Stimulated activated naive CD8-positive, alpha-beta T cell treated with anti-CD3 and anti-CD28 coated beads, Interleukin-15, amount 100 ng/mL, for 72 hours (primary cell): ENCODE measurements at places on chromosomes 2 and 18.

- no peak for DNase-seq
Measured at GRCh38 chr2:147715807-147716206, 129.0 kb upstream of the ACVR2A start.

DNA sequence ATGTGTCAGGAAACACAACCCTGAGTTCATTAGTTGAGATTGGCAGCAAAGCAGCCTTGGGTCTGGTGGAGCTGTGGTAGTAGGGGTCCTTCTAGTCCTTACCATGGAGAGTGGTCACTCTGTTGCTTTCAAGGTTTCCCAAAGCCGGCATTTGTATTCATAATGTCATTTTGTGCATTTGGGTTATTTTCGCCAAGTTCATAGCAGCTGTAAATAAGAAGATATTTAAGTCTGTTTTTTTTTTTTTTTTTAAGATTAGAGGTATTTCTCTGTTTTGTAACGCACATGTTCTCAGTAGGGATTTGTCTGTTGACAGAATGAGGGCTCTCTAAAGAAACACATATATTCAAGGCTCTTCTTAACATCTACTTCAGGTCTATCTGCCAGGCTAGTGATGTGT is 114.1 kb downstream of the PRPF40A start:
- no peak for DNase-seq

- no peak for DNase-seq
Measured at GRCh38 chr2:3154700-3155099, 222.9 kb downstream of the EIPR1 start.

DNA sequence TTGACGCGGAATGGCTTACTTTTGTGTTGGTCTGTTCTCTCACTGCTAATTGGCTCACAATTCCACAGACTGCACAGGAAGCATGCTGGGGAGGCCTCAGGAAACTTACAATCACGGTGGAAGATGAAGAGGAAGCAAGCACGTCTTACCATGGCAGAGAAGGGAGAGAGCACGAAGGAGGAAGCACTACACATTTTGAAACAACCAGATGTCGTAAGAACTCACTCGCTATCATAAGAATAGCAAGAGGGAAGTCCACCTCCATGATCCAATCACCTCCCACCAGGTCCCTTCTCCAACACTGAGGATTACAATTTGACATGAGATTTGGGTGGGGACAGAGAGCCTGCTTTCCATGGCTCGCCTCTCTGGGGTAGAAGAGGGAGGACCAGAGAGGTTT is 106.2 kb downstream of the KCNF1 start:
- DNase-seq: no peak

DNA sequence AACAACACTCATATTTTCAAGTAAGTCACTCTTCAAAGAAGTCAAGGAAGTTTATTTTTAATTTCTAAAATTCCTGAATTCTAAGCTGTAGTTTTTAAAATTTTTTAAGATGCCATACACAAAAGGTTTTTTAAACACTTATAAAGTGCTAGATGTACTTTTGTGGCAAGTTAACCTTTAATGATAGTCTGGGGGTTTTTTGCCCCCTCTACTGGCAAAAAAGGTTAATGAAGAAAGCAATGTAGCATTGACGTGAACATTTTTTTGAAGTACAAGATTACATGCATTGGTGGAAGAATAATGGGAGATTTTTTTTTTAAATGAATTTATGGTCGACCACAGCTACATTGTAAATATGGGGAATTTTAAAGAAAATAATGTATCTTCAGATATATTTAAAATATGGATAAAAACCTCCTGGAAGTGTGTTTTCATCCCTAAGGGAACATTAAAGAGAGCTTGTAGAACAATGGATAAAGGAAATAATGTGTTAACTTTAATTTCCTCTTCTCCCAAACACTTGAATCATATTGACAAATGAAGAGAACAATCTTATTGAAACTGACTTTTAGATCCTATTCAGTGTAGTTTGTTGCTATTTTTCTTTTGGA is 12.6 kb downstream of the ITPRID2 start:
- no peak for DNase-seq

GRCh38 chr2:212024040-212024439 is 514.6 kb downstream of the ERBB4 start:
- DNase-seq: no peak

DNA sequence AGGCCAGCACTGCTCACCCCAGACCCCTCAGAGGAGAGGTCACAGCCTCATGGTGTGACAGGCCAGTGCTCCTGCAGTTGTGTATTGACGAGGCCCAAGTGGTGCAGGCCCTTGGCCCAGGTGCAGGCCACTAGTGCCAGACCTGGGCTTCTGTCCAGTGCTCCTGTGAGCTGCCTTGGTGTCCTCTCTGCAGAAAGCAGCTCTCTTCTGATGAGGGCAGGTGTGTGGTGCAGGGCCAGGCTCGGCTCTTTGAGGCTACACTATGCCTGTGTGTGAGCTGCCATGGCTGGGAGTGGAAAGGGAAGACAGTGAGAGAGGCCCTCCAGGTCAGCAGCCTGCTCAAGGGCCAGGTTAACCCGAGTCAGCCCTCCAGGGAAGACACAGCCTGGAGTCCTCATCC is 17.1 kb downstream of the EHD3 start:
- DNase-seq: no peak

DNA sequence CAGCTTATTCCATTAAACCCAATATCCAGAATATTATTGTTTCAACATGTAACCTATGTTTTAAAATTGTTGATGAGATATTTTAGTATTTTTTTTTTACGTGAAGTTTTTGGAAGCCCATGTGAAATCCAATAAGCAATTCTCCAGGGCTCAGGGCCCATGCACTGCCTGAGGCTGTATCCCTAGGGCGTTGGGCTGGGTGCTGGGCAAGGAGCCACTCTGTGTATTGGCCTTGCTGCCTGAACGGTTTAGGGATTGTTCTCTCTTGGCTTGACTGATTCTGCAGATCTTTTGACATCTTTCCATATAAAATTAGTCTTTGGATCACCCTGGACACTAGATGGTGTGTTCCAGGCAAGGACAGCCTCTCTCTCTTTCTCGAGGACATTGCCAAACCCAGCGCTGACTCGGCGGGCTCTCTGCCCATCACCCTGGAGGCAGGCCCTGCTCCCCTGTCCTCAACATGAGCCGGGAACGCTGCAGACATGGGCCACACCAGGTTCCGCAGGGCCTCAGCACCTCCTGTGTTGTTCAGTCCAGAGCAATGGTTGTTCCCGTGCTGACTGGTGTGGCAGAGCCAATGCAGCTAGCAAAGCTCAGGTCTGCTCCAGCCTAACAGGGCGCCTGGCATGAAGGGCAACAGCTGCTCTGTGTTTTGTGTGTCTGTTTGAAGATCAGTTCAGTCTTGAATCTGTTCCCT is 163.0 kb downstream of the SEPTIN10 start:
- no peak for DNase-seq

- DNase-seq: no peak
Measured at GRCh38 chr2:228181098-228182019, at the start of gene SPHKAP. TSS of gene SPHKAP (minus strand) at chr2:228181687. CDS start at chr2:228181598, 89 bp downstream.
